ENCODE measurements at places on chromosomes 2 and 18.
A peak's percentile ranks its signal among the peaks of the same experiment; 100 is the strongest.

DNA sequence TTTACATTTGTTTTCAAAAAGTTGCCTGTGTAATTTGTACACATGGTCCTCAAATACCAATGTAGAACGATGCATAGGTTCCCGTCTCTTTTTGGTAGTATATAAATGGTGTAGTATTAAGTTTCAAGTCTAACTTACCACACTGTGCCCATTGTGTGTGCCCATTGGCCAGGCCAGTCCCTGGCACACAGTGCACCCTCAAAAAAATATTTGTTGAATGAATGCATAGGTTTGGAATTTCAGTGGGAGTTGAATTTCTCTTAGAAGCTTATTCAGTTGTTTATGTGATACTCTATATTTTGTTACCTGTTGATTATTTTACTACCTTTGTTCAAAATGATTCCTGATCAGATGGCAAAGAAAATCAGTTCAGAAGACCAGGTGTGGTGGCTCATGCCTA, 30.1 kb downstream of the IDH1 start:
- DNase-seq: no peak

DNA sequence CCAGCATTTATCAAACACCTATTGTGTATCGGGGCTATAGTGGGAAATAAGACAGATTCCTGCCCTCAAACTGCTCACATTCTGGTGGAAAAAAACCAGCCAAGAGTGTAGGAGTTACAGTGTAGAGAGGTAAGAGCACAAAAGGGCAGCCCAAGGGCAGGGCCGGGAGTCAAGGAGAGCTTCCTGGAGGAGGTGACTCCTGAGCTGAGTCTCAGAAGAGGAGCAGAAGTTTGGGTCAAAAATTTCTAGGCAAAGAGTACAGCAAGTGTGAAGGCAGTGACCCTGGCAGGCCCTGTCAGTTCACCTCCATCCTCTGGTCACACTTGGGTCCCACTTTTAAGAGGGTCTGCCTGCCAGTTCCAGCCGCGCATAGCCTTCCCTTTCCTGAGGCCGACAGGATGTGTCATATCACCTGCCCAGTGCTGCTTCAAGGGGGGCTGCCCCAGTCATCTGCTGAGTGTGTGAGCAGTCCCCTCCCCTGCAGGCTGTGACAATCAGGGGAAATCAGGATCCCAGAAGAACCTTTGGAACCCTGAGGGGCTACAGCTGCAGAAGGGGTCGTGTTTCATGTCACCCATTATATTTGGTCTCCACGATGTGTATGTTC, 118.4 kb downstream of the GLI2 start:
- no peak for DNase-seq

DNA sequence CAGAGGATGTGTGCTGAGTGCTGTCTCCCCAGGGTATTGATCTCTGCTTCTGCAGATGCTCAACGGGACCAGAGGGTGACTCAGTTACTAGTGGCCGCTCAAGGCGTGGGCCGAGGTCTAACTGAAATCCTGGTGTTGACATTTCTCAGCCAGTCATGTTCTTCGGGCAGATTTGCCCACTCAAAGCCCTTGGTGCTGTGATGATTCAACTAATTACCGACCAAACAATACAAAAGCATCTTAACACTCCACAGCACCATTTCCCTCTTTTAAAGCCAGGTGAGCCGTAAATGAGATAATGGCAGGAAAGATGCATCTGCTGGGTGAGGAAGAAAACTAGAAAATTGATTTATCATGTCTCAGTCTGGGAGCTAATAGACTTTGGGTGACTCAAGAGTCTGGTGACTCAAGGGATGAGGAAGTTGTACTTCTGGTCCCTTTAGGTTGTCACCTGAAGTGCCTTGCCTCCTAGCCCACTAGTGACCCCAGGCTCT, 32.7 kb upstream of the PRLH start:
- no peak for DNase-seq

DNA sequence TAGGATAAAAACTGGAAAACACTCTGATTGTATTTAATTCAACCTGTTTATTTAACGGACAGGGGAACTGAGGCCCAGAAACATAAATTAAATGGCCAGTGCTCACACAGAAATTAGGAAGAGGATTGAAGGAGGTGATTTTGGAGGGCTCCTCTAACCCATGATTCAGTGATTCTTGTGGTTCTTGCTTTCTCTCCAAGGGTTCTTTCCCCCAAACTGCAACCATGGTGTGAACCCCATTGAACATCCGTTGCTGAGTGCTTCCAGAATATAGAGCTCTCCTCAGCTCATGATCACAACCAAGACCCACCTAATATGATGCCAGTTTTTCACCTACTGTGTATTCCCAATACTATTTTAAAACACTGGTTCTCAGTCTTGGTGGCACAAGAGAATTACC, 41.4 kb downstream of the BMP10 start:
- DNase-seq: no peak

DNA sequence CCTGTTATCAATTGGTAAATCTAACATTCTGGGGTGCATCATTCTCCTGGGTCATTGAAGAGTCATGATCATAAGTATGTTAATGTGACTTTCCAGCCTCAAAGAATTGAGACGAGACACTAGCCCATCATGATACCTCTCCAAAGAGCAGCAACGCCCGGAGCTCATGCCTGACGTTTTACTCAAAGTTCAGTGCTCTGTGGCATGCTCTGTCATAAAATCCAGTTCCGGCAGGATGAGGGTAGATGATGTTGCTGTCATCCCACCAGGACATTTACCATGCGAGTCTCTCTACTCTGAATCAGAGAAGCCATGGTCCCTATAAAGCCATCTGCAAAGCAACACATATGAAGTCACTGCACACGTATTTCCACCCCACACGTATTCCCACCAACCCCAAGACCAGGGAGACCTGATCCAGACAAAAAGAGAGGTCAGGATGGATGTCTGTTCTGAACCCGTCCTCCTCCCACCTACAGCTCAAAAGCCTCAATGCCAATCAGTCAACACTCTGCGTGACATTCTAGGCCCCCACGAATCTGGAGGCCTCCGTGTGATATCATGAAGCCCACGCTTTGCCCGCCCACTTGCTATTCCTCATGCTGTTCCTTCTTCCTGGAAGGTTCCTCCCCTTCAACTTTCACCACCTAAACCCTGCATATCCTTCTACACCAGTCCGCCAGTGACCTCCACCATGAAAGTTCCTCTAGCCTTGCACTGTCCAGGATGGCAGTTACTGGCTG, 85.8 kb downstream of the DNMT3A start:
- DNase-seq: no peak

- peak; percentile 96 for DNase-seq
These were observed 36.0 kb downstream of the SLC66A2 start for GRCh38 chr18:79915161-79916127.

GRCh38 chr2:203934711-203935438, 1.7 kb upstream of the ICOS start:
- no peak for DNase-seq

GRCh38 chr2:126494593-126494992, 161.4 kb upstream of the GYPC start:
- no peak for DNase-seq

- DNase-seq: no peak
These were observed 25.9 kb upstream of the RESP18 start for GRCh38 chr2:219358170-219359075.

- no peak for DNase-seq
These were observed 29.9 kb downstream of the PELI1 start for GRCh38 chr2:64114063-64114911.

GRCh38 chr2:128756365-128756717, 437.7 kb upstream of the HS6ST1 start:
- no peak for DNase-seq

DNA sequence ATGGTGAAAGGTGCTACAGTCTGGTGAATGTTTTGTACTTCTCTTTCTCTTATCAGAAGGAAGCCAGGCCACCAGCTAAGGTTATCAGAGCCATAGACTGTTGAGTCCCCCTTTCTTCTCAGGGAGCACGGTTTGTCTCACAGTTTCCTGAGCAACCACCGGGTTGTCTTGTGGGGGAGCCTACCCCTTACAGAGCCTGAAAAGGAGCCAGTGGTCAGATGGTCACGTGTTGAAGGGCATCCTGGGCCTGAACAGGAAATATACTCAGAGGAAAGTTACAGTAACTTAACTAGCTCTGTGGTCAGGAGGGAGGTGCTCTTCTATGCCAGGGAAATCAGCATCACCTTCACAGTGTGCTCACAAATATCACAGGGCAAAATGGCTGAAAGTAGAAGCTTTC, 11.6 kb downstream of the CD28 start:
- no peak for DNase-seq

GRCh38 chr18:43161528-43161927, 46.0 kb upstream of the RIT2 start:
- DNase-seq: no peak

DNA sequence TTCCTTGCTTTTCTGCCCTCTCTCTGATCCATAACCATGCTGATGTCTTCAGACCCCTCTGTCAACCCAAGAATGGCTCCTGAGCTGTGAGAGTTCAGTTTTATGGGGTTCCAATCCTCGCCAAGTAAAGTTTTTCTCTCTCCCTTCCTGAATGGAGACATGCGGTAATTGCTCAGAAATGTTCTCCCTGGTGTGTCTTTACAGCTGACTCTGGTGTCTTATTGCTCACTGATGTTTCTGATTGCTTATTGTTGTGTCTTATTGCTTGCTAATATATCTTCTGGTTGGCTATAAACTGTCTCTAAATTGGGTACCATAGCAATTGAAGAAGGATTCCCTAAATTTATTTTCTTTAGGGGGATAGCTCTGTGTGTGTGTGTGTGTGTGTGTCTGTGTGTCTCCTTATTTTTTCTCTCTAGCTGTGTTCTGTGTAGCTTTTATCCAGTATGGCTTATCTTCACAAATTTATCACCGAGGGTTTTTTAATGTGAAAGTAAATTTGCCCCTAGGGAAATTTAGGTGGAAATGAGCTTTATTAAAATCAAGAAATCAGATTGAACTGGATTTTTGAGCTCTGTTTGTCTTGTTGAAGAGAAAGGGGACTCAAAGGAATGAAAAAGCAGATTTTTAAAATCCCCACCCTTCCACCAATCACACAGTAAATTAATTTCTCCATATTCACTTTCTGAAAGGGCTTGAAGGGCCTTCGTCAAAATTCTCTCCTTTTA, 19.5 kb downstream of the MGAT5 start:
- DNase-seq: no peak

DNA sequence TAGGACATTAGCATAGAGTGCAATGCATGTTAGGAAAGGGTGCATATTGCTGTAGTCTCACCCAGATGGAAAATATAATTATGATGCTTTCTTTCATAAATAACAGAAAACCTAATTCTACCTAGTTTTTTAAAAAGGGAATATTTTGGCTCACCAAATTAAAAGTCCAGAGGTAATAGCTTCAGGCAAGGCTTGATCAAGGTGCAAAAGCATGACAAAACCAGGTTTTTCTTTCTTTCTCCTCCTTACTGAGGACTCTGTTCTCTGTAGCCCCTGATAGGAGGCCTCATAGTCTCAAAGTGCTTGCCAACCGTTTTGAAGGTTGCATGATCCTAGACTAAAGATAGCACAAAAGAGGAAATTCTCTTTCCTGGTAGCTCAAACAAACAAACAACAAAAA, 349.9 kb downstream of the CTNNA2 start:
- DNase-seq: no peak

DNA sequence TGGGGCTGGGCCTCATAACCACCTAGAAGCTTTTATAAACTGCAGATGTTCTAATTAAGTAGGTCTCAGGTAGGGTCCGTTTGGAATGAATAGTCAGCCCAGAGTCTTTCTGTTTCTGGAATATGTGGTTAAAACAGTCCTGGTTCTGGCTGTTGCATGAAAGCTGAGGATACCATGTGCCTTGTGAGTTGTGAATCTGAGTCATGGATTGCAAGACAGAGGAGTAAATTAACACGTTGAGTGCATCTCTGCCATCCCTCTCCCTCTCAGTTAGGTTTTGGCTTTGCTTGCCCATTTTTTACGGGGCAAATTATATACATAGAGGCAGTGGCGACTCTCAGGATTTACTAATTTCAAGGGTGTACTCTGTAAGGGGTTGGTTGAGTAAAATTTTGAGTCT, 59.1 kb downstream of the NCK2 start:
- no peak for DNase-seq

- DNase-seq: no peak
These were observed 249.9 kb downstream of the PLCL1 start for GRCh38 chr2:198054299-198054698.

DNA sequence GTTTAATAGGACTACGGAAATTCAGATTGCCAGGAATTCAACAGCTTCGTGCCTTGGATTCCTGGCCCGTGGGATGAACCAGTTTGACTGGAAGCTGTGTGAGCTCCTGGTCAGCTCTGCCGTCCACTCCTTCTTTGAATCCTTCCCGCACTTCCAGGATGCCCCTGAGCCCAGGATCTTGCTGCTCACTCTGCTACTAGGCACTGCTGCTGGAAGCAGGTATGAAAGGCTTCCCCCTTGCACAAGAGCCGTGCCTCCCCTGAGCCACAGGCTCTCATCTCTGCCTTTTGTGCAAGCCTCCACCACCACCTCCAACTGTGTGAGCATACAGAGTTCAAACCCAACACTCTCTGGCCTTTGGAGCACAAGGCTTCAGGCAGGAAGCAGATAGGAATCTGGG, 34.9 kb downstream of the EN1 start:
- no peak for DNase-seq

DNA sequence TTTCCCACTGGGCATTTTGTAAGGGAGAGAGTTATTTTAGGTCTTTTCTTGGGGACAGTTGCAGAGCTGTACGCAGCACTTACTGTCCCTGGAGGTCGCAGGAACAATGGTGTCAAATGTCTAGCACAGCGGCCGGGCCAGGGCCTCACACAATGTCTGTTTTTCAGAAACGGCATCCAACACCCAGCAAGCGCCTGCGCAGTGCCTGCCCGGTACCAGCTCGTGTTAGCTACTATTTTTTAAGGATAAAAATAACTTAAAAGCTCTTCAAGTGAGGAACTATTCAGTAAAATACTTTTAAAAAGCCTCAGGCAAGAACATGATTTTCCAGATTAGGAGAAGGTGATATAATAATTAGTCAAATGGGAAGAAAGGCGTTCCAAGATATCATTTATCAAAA, 90.0 kb downstream of the MBP start:
- DNase-seq: no peak

- no peak for DNase-seq
These were observed 13.6 kb upstream of the GPR35 start for GRCh38 chr2:240611601-240612210.

GRCh38 chr2:26462511-26463243, 15.2 kb downstream of the OTOF start:
- no peak for DNase-seq

- no peak for DNase-seq
These were observed 29.0 kb upstream of the DNAJC27 start for GRCh38 chr2:25000503-25001324.

DNA sequence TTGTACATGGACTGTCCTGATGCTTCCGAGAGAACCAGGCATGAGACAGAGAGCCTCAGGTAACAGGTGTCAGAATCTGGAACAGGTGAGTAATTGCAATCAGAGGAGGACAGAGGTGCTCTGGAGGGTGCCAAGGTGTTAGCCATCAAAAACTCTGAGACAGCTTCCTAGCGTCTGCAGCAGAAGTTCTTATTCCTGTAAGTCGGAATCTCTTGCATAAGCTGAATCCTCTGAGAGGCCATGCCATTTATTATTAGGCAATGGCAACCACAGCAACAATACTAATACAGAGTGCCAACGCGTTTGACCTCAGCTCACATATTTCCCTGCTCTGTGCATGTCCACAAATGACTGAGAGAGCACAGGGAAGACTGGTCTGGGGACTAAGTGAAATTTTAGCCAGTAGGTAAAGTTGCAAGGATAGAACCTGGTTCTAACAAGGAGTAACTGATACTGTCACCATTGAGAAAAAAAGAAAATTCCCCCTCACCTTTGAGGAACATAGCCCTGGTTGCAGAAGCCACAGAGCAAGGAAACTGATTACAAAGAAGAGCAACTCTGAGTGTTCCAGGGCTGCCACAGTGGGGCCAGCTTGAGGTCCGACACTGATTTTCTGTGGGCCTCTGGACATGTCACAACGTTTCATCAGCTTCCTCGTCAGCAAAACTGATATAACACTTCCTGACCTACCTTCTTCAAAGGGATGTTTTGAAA, 55.1 kb upstream of the ACSL3 start:
- no peak for DNase-seq
